NCI-H2029 treated with DMSO at 0.1 percent for 48 hours (cell line): ENCODE measurements at places on chromosomes 6 and 20.

DNA sequence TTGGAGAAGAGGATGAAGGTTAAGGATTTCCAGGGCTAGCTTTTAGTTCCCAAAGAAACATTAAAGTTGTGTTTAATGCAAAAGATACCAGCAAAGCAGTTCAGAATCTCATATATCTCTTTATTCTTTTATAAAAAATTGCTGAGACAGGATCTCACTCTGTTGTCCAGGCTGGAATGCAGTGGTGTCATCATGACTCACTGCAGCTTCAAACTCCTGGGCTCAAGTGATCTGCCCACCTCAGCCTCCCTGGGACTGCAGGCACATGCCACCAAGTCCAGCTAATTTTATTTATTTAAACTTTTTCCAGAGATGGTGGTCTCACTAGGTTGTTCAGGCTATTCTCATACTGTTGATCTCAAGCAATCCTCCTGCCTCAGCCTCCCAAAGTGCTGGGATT, 41.1 kb upstream of the CAP2 start:
- DNase-seq = no peak

GRCh38 chr20:44600758-44601201, 18.4 kb downstream of the PKIG start:
- DNase-seq = no peak

- DNase-seq = no peak
Measured at GRCh38 chr6:101400326-101401135, 7.0 kb downstream of the GRIK2 start.

DNA sequence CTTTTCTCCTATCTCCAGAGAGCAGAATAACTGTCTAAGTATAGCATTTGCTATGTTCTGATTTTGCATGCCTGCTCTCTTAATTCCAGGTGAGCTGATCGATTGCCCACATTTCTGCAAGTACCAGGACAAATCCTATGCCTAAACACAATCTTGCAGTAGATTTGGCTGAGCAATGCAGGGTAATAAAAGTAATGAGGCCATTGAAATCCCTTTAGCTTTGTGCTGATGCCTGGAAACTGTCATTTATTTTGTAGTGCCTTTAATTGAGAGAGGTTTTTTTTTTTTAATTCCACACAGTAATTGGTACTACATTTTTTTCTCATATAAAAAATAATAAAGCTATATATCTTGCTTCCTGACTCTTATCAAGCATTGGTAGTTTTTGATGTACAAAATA, 252.3 kb downstream of the NKAIN2 start:
- DNase-seq = peak; percentile 77

GRCh38 chr6:116842459-116842858, 13.6 kb upstream of the GPRC6A start:
- DNase-seq = no peak

DNA sequence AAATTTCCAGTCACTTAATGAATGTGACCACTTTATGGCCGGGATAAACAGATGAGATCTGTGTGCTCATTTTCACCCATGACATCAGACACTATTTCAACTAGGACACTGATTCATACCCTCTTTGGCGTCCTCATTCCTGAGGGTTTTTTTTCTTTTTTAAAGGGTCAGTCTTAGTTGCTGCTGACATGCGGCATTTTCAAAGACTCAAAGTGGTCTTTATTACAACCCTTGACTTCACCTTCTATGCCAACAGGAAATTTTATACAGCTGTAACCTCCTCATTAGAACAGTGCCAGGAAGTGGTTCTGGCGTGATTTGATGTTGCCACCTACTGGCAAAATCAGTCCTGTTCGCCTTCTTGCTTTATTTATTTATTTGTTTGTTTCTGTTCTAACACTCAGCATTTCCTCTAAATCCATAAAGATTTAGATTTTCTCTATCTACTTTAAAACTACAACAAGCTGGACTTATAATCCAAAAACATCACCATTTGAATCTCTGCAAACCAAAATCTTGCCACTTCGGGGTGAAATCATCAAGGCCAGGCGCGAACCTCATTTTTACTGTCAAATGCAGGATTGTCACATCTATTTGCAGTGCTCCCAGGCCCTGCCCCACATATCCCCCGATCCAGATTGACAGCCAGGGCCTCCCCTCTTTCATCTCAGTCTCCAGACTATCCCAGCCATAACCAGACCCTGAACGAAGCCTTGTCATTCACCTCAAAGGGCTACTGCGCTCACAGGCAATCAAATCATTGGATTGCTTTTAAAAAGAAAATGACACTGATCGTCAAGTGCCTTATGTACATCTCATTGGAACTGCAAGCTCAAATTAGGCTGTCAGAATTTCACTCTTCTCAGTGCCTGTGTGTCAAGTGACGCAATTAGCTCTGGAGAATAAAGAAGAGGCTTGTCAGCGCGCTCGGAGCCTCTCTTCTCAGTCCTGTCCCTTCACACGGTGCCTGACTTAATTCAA, 77.5 kb downstream of the C6orf118 start:
- peak; percentile 88 for DNase-seq

GRCh38 chr20:62953839-62954703, 1.6 kb downstream of the SLC17A9 start:
- DNase-seq = no peak

- DNase-seq = no peak
Measured at GRCh38 chr20:51512645-51513044, 29.9 kb downstream of the NFATC2 start.

GRCh38 chr6:137878029-137878428, 11.0 kb downstream of the TNFAIP3 start:
- no peak for DNase-seq
